ENCODE measurements at places on chromosomes 1 and 21.
A peak's percentile ranks its signal among the peaks of the same experiment; 100 is the strongest.

DNA sequence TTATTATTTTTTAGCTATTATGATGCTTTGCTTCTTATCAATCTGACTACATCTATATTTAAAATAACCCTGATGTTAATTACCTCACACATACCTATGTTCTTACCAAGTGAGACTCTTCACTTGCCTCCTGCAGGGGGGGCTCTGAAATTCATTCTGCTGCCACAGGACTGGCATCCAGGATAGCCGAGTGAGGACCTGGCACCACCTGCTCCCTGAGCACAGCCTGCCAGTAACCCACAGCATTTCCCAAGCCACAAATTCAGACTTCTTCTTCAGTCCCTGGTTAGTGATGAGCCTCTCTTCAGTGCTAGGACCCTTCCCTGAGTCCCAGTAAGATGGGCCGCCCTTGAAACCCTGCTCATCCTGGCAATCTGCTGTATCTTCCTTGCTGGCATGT, 296.5 kb upstream of the PLXNA2 start:
- DNase-seq = no peak

GRCh38 chr21:38221594-38221993, 35.2 kb upstream of the KCNJ15 start:
- no peak for DNase-seq

DNA sequence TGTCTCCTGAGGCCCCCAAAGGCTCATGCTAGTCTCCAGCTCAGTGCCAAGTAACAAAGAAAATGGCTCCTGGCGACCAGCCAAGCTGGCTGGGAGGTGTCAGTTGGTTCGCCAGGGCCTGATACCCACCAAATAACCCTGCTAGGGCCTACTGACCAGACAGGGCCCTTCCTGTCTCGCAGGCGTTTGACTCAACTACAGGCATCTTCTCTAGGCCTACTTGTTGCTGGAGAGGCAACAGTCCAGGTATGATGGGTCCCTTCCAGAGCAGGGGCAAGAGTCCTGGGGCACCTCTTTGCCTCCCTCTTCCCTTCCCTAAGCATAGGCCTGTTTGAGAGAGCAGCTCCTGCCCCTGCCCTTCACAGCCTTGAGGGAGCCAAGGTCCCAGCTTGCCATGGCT, 147.9 kb upstream of the VANGL1 start:
- no peak for DNase-seq

DNA sequence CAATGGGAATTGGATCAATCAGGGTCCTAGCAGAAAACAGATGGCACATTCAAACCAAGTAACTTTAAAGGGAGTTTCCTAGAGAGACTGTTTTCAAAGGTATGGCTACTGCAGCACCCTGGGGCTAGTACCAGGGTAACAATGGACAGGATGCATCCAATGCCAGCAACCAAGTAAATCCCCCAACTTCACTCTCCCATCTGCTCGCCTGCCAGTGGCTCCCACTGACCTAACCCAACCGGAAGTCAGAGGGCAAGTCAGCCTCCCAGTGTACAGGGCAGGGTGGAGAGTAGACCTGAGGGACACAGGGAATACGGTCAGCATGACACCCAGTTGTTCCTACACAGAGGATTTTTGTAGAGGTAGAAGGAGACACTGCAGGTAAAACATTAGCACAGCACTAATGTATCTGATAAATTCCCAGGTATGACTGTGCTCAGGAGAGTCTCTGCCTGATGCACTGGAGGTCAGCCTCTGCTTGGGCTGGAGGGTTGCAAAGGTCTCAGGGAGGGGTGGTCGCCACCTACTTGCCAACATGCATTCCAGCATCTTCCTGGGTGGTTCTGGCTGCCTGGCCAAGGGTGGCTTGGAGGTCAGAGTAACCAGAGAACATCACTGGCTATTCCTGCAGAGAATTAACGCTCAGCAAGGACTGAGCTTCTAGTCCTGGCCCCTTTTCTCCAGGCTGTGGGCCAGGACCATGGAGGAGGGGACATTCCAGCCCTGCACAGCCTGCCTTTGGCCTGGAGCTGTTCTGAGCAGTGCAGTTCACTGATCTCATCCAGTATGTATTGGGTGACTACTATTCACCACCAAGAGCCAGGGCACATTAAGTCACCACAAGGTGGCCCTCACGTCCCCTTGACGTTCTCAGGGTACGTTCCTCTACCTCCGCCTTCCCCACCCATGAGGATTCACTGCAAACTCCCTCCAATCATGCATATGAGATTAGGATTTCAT, 5.1 kb upstream of the GJA4 start:
- peak; percentile 49 for DNase-seq

DNA sequence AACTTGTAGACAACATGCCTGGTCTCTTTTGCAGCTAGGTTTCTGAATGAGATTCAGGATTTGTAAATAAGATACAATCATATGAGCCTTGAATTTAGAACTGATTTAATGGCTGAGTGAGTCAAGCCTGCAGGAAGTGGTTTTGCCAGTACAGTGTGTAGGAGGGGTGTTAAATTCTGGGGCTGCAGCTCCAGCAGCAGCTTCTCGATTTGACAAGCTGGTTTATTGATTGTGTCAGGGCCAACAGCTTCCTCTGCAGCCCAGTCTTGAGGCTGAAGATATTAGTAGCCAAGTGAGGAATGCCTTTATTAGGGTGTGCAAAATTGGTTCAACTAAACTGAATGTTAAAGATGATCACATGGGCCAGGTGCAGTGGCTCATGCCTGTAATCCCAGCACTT, 11.5 kb upstream of the PLA2G5 start:
- DNase-seq = no peak

GRCh38 chr1:67883069-67883468, 49.8 kb upstream of the GNG12 start:
- no peak for DNase-seq

DNA sequence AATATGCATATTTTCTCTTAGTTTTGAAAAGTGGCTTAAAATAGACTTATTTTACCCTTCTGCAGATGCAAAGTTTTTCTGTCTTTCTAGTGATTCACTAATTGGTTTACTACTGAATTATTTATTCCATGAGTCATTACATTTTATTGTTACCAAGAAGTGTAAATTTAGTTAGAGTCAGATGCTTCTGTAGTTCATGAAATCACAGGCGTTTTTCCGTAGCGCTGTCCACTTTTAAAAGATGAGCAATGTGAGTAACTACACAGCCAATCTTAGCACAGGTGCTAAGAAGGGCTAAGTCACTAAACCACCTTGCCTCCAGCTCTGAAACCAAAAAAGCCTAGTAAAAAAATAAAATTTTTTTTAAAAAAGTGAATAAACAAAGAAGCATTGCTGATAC, 24.7 kb downstream of the RGS13 start:
- DNase-seq = no peak

GRCh38 chr1:32390904-32391870, 3.1 kb downstream of the BSDC1 start:
- no peak for DNase-seq

DNA sequence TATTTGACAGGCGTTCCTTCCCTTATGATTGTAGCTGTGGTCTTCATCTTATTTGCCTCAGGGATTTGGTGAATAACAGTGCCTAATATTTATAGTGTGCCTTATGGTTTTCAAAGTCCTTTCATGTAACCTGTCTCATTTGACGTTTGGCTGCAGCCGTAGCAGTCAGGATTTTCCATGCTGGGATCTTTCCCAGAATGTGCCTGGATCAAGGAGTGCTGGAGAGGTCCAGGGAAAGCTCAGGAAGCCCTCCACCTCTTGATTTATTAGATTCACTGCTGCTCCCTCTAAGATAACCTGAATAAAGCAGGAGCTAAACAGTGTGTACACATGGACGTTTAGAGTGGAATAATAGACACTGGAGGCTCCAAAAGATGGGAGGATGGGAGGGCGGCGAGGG, 5.2 kb downstream of the C1orf21 start:
- no peak for DNase-seq

DNA sequence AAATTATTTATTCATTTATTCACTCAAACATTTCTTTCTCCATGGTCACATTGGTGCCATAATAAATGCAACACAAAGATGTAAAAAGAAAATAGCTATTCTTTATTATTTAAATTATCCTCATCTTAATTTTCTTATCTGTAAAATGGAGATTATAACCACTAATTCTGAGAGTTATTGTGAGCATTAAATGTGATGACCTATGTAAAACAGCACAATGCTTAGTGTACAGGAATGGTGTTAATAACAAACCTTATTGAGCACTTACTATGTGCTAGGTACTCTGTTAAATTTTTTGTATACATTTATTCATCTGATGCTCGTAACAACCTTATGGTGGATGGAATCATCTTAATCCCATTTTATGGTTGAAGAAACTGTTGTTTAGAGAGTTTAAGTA, 84.6 kb downstream of the NTMT2 start:
- DNase-seq = no peak

DNA sequence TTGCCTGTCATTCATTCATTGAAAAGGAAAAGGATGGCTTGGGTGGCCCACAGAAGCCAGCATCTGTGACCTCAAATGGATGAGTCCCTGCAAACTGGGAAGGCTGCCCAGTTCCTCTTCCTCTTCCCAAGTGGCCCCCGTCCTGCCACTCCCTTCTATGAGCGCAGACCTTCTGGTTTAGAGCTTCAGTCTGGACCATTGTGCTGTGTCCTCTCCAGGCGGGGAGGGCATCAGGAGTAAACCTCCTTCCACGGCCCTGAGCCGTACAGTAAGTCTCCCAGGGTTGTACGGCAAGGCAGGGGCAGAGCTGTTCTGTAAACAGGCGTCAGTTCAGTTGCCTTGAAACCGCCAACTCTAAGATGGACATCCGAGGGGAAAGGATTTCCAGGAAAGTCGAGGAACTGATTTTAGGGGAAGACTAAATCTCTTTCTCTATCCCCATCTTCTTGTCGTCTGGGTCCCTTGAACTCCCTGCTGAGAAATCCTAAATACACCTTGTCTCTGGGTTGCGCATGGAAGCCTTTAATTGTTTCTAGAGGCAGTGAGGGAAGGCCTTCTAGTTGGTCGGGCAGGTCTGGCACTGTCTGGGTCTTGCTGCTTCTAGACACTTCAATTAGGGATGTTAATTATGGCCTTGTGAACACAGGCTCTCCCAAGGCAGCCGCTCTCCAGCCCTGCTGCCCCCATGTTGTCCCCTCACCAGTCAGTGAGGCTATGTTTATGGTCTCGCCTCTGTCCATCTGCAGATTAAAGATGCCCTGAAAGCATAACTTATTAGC, 22.1 kb downstream of the SOX13 start:
- DNase-seq = peak; percentile 76

DNA sequence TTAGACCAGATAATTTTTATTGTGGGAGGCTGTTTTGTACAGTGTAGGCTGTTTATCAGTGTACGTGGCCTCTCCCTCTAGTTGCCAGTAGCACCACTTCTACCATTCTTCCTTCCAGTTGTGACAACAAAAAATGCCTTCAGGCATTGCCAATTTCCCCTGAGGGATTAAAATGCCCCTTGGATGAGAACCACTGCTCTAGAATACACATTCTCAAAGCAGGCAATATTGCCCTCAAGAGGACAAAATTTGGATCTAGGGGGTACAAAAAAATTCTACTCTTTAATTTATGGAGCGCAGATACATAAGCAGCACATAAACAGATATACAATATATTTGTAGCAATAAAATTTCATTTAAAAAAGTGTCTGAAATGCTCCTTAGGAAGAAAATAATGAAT, 674.6 kb downstream of the PTPRC start:
- no peak for DNase-seq

DNA sequence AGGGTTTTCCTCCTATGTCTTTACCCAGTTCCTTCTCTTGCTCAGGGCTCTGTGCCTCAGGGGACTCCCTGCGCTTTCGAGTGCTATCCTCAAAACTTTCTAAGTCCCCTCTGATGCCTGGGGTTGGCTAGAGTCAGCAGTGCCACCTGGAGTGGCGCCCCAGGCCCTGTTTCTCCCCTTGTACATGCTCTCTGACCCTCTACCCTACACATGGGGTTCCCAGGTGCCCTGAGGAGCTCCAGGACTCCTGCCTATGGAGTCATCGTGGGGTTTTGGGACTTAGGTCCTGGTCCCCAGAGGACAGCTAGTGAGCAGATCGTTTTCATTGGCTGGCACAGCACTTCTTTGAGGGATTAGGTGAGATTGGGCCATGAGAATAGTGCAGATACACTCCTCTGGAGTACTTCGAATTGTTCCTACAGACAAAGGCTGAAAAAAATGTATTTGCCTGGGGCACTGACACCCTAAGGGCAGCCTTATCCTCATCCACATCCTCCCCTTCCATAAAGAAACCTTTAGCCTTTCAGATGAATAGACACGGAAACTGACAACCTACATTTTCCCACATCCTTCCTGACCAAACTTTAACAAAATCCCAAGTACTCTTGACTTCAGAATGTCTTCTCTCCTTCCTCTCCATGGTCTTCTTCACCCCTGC, 41.5 kb downstream of the LGR6 start:
- DNase-seq = no peak

DNA sequence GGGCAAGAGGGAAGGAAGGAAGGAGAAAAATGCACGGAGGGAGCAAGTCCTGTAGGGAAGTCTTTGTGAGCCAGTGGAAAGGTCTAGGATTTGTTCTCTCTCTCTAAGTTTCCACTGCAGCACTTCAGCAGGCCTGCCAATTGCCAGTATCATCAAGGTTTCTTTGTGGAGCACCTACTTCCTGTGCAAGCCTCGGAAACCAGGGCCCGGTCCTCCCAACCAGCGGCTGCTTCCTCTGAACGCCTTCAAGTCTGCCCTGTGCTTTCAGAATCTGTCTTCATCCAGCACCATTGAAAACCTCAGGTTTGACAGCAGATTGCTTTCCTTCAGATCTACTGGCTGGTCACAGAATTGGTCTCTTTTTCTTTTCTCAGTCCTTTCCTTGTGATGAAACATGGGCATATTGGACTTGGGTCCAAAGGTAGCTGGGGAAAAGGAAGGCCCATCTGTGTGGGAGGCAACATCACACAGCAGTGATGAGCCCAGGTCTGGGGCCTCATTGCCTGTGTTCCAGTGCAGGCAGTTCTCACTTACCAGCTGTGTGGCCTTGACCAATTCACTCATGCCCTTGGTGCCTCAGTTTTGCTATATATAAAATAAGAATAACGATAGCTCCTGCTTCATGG, 144.5 kb downstream of the SEC16B start:
- peak; percentile 47 for DNase-seq

GRCh38 chr1:209435654-209436566, 147.6 kb upstream of the CAMK1G start:
- peak; percentile 61 for DNase-seq

DNA sequence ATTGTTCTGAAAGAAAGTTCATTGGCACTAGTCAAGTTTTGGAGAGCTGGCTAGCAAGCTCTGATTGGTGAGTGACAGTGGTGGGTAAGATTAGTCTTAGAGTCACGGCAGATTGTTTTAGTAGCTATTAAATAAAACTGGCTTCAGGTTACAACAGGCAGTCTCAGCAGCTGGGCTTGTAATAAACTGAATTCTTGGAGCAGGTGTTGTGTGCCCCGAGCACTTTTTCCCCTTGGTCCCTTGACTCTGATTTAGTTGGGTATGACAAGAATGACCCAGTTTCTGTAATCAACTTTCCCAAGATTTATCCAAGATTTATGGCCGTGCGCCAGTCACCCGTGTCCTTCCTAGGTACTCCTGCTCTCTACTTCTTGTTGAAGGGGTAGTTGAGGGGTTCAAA, 40.2 kb downstream of the TBCE start:
- no peak for DNase-seq

DNA sequence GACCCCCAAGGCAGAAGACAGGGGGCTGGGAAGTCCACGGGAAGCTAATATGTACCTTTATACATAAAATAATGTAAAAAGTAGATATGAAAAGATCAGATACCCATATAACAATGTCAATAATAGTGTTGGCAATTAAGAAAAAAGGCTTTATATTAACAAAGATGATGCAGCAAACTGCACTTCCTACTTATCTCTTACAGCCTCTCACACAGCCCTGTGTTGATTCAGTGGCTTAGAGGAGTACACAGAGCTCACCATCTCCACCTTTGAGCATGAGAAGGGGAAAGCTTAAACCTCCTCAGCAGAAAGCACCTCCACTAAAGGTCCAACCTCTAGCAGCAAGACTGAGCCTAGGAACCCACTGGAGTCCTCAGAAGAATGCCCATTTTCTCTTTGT, 7.2 kb upstream of the VSIG8 start:
- peak; percentile 37 for DNase-seq
